ENCODE measurements at places on chromosomes 6 and 20.

GRCh38 chr6:8269872-8270454 lies 165.4 kb downstream of the SLC35B3 start:
- no peak for DNase-seq

- no peak for DNase-seq
Measured at GRCh38 chr6:160329188-160329587, 19.0 kb upstream of the SLC22A3 start.

DNA sequence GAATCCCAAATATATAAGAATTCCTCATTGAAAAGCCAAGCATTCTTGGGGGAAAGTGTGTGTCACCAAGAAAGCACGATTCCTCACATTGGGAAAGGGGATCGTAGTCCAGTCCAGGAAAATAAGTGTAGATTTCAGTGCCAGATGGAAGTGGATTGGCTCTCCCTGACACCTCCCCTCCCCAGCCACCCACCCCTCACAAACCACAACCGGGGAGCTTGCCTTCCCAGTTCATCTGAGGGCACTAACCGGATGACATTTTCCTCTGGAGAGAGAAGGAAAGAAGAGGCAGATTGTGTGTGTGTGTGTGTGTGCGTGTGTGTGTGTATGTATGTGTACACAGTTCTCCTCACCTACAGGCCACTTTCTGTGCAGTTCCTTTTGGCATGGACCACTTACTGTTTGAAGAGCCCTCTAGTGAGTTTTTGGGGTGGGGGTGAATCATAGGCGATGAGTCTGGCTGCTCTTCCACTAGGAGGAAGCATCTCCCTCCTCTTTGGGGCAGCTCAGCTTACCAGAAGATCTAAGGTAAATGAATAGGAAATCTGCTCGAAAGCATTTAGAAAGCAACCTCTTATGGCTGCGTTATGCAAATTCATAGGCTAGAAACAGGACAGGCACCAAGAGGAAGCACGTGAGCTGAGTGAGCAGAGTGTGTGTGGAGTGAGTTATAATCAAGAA lies 20.8 kb downstream of the DAAM2 start:
- DNase-seq = no peak

DNA sequence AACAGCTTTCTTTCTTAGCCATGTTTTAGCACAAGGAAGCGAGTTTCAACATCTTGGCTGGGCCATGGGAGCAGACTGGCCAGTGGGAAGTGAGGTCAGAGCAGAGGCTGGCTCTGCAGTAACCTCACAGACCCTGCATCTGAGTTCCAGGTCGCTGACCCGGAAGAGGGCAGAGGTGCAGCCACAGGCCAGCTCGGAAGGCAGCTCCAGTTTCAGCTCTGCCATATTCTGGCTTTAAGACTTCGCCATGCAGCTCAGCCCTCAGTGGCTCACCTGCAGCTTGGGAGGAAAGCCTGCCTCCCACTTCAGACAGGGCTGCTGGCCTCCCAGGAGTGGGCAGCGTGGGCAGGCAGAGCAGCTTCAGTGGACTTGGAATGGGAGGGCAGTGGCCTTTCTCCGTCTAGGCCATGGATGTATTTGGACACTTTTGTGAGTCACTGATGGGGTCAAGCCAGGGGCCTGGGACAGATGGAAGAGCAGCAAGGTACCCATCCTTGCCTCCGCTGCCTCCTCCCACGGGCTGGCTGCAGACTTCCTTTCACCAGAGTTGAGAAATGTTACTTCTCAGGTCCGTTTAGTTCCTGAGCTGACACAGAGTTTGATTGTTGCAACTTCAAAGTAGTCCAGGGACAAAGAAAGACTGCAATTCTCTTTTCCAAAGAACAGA lies 18.5 kb downstream of the CST8 start:
- DNase-seq = no peak

DNA sequence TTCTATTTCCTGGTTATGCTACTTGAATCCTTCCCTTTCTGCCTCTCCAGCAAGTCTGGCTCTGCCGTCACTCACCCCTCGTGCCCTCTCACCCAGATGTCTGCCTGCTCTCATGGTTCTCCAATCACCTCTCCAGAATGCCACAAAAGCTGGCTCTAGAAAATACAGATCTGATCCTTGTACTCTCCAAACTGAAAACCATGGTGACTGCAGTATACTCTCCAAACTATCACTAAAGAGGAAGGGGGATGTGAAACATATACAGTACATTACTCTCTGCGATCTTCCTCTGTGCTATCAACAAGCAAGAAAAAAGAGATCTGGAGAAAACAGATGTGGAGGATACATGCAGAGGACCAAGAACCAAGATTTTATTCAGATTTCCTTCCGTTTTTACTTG lies 91.1 kb downstream of the ATXN1 start:
- no peak for DNase-seq

DNA sequence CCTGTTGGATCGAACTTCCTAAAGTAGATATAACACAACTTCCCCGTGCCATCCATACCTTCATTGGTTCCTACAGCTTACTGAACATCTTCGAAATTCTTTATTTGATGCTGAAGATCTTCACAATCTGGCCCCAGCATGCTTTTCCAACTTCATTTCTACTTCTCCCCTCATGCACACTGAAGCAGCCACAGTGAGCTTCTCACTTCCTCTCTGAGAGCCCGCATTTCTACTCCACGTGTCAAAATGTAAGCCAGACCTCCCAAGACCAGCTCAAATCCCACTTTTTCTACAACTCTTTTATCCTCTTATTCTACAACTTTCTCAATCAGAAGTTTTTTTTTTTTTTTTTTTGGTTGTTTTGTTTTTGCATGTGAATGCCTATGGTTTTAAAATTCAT lies 254.7 kb downstream of the GMPR start:
- DNase-seq = no peak

DNA sequence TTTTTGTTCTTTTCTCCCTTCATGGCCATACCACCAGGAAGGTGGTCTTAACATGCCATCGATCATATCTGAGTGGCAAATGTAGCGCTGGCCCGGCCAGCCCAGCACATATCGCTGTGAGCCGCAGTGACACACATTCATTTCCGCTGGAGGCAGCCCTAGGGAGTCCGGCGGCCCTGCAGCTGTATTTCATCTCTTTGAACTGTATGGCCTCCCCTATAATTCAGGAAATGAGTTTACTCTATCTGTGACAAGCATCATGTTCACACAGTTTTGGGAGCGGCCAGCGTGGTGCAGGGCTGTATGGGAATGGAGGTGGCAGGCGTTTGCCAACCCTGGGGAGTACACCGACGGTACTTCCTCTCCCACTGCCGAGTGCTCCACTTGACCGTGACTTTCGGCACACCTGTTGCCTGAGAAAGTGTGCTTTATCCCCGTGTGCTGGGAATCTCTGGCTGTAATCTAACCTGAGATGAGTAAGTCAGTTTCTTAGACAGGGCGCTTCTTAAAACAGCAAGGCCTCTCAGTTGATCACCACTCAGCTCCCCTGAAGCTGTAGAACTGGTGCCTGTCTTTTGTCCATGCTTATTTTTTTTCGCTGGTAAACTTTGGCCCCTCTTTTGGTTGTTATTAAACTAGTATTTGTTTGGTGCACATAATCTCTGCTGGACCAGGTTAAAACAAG lies 257.1 kb upstream of the TAB2 start:
- no peak for DNase-seq

DNA sequence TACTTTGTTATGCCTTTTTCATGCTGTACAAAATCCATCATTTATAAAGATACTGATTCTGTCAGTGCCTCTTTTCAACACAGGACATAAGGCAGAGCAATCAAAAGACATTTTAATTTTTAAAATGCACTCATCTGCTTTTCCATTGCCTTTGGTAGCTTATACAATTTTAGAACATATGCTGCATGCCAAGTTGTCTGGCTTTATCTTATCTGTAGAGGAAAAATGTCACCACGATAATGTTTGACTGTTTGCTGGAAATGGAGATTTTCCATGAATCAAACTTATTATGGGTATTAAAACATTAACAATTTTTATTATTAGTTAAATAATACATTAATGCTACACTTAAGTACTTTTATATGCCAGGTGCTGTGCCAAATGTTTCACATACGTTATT lies 50.5 kb downstream of the NKAIN2 start:
- DNase-seq = no peak

GRCh38 chr20:35502352-35502751 lies 27.1 kb downstream of the C20orf173 start:
- DNase-seq = no peak

GRCh38 chr20:998231-998830 lies 3.8 kb downstream of the RSPO4 start:
- DNase-seq = no peak

DNA sequence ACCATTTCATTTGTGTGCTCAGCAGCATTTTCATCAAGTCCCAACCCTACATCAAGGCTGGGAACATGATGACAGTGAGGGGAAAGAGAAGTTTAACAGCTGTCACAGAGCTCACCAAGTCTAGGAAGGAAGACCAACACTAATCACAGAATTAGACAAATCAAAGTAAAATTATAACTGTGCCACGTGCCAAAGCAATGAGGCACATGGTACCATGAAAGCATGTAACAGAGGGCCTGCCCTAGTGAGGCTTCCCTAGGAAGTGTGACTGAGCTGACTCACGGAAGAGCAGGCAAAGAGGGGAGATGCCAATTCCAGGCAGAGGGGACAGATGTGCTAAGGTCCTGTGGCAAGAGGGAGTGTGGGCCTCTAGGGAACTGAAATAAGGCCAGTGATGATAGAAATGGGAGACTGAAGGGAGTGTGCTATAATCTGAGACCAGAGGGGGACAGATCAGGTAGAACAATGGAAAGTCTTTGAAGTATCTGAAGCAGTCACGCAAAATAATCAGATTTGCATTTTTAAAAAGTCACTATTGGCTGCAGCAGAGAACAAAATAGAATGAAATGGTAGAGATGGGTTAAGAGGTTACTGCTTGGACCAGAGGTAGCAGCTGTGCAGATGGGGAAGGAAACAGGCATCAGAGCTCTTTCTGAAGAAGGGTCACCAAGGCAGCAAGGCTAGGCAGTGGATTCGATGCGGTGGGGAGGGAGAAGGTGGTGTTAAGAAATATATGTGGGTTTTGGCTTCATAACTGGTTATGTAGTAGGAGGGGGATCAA lies 86.8 kb downstream of the GPR6 start:
- no peak for DNase-seq

GRCh38 chr20:16556301-16556700 lies 16.9 kb downstream of the KIF16B start:
- peak; percentile 76 for DNase-seq

- no peak for DNase-seq
Measured at GRCh38 chr6:25637960-25638434, 14.0 kb upstream of the SCGN start.

- no peak for DNase-seq
Measured at GRCh38 chr6:154164397-154164796, 125.4 kb downstream of the OPRM1 start.

DNA sequence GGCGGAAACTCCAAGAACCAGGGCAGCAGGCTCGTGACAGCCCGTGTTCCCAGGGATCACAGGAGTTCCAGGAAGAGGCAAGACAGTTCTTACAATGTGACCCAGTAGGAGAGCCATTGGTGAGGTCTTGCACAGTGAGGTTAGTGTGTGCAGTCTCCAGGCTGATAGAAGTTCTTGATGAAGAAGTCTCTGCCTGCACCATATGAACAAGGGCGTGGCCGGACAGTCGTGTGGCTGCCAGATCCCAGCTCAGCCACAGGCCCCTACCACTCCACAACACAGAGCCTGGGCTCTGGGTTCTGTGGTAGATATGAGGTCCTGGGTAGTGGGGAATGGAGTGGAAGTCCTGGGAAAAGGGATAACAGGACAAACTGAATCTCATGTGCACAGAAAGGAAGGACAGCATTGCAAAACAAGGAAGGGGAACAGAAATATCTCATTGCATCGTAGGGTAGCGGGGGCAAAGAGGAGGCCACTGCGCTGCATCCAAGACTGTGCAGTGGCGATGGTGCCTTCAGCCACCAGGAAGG lies 65.2 kb downstream of the STX11 start:
- no peak for DNase-seq

DNA sequence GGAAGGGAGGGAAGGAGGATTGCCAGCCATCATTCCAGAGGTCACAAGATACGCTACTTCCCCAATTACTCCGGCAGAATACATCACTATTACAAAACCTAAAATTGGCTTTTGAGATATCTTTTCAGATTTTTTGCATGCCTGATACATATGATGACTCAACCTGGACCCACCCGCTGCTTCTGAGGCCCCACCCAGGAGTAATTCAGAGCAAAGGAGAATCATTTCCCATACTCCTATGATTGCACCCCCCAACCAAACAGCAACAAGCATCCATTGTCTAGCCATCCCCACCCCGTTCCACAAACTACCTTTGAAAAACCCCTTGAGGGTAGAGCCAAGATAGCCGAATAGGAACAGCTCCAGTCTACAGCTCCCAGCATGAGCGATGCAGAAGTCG lies 163.5 kb upstream of the GJE1 start:
- DNase-seq = peak; percentile 27

DNA sequence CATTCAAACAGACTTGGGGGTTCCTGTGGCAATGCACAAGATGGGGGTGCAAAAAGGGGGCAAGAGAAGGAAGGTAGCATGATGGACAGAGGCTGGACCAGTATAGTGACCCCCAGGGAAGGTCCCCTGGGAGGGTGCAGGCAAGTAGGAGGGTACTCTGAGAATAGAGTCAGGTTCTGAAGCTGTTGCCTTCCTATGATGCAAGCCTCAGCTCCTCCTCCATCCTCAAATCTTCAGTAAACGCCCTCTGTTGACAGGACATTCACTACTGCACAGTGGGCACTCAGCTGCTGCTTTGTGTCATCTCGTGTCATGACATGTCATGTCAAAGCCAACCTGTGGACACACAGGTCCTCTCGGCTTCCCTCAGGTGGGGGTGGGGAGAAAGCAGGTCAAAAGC lies 5.8 kb upstream of the SDCBP2 start:
- DNase-seq = peak; percentile 53
